ENCODE measurements at places on chromosomes 1 and 21.

GRCh38 chr1:36583980-36584782 is 101.5 kb upstream of the CSF3R start:
- DNase-seq = no peak

- no peak for DNase-seq
Measured at GRCh38 chr1:230156536-230156935, 89.5 kb downstream of the GALNT2 start.

DNA sequence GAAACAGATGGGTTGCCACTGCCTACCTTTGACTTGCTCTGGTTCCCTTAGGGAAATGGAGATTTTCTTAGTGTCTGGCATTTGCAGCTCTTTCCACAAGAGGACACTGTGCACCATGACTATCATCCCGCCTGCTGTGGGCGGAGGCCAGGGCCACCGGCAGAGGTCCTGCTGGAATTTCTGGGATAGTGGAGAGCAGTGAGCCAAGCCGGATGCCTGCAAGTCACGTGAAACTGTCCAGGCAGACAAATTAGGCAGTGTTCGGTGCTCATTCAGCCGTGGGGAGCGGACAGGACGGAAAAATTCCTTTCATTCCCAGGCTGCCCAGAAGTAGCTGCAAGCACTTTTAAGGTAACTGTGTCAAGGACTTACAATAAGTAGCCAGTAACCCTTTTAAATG is 43.4 kb downstream of the IGSF5 start:
- peak; percentile 74 for DNase-seq

DNA sequence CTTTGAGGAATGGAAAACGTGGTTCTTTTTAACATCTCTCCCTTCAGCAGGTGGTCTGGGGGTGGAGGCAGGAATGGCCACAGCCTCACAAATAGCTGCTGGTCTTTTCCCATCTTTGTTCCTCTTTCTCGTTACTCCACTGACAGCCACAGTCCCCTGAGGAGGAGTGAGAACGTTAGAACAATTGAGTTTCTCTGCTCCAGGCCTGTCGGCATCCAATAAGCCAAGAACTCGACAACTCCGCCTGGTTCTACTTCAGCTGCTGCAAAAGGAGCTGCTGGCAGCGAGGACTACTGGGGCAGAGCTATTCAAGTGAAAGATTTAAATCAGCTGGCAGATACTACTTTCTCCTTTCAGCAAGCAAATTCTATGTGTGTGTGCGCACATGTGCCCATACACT is 169.5 kb upstream of the GALNT2 start:
- no peak for DNase-seq

GRCh38 chr1:84206375-84206774 is 62.3 kb downstream of the PRKACB start:
- DNase-seq = no peak

GRCh38 chr1:43147625-43148327 is 24.3 kb downstream of the EBNA1BP2 start:
- DNase-seq = peak; percentile 94

GRCh38 chr21:29145852-29146453 is 15.5 kb downstream of the MAP3K7CL start:
- no peak for DNase-seq

DNA sequence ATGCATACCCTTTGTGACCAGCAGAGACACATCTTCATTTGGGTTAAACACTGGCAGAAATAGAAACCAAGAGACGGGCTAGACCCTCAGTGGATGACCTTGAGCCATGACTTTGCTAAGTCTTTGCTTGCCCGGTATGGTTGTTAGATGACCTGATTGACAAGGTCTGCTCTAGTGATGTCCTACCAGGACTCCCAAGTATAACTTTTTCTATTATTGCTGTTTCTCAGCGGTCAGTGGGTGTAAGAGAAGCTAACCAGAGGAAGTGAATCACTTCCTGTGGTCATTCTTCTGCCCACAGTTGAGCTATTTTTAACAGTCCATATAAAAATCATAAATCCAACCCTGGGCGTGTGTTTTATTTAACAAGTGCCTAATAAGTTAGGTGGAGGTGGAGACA is 126.2 kb upstream of the ETS2 start:
- DNase-seq = no peak

- DNase-seq = peak; percentile 85
Measured at GRCh38 chr1:208834381-208835096, 590.4 kb upstream of the PLXNA2 start.

GRCh38 chr1:5490635-5491034 is 501.6 kb downstream of the NPHP4 start:
- DNase-seq = no peak

- DNase-seq = no peak
Measured at GRCh38 chr1:159090286-159091179, 14.0 kb upstream of the AIM2 start.

DNA sequence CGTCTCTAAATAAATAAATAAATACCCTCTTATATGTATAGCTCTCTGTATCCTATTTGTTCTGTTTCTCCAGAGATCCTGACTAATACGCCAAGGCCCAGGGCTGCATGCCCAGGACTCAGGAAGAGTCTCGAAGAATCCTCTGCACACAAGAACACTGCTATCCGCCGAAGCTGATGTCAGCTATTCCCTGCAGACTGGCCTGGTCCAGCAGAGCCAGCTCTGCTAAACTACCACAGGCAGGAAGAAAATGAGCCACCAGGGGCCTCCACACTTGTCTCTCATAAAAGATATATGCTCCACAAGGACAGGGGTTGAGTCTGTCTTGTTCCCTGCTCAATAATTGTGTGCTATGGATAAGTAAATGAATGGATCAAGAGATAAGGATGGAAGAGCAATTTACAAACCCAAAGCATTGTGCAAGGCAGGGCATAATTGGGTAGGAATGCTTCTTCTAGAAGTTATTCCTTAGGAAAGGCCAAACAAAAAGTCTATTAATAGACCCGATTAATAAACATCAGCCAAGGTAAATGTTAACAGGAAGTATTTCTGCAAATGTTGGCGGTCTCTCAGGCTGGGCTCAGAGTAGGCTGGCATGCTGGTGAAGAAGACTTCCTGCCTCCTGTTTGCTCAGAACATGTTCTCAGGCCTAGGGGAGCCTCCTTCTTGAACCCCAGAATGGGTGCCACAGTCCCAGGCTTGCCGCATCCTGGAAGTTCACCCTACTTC is 26.3 kb upstream of the MAN1C1 start:
- no peak for DNase-seq

DNA sequence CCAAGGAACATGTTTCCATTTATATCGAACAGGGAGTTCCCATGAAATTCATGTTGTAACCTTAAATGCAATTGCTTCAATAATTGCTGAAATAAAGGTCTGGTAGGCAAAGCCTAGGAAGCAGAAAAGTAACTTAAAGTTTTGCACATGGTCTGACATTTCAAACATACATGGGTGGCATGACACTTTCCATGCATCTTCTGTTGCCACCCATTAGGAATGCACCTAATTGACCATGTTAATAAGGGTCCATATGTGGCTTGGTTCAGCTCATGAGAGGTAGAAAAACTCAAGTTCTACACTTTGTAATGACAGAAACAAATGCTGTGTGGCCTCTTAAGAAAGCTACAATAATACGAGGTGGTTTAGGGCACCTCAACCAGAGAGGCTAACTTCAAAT is 72.0 kb upstream of the GORAB start:
- no peak for DNase-seq

DNA sequence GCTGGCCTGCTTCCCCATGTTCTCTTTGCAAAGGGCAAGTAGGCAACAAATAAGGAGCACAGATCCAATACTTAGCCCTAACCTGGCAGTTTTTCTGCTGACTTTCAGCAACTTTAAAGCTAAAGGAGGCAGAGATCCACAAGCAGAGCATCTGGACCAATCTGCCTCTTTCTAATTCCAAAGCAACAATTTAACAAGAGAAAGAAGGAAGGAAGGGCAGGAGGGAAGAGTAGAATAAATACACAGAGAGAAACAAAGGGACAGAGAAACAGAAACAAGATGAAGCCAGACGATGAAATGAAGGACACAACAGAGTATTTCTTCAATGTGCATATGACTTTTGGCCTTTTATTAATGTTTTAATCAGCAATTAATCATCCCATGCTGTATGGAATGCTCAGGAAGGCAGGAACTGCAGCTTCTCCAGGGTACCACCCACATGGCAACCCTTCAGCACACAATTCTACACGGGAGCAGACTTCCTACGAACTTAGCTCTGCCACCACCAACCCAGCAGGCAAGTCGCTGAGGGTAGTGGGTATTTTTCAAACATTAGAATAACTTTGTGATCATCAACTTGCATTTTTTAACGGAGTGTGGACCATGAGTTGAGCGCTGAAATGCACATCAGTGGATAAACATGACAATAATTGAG is 15.3 kb downstream of the CLCC1 start:
- no peak for DNase-seq

DNA sequence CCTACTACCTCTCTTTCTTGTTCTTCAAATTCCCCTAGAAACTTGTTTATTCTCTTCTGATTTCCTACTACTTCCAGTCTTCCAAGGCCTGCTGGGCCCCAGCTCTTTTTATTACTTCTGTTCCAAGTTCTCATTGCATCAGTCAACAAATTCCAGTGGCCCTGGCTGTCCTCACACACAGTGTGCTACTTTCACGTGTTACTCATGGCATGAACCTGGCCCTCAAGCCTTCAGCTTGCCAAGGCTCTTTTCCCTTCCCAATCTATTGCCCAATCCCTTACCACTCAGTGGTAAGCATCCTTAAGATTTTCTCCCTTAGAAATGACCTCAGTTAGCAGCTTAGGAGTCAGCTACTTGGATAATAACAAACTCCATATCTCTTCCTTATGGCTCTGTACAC is 613.5 kb downstream of the LMO4 start:
- no peak for DNase-seq

- no peak for DNase-seq
Measured at GRCh38 chr1:41741244-41741643, 177.5 kb downstream of the HIVEP3 start.

DNA sequence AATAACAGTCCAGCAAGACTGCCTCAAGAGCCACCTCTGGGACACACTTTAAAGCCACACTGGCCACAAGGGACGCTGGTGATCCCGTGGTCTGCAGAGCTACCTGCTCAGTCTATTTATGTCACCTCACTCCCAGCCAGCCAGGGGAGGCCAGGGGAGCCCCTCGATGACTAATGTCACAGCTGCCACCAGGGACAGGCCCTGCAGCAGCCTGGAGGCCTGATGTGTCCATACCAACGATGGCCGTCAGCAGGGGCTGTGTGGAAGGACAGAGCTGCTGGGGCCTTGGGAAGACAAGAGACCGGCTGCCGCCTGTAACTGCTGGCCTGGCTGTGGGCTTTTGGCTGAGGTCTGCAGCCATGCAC is 71.0 kb downstream of the SIK1 start:
- DNase-seq = no peak

DNA sequence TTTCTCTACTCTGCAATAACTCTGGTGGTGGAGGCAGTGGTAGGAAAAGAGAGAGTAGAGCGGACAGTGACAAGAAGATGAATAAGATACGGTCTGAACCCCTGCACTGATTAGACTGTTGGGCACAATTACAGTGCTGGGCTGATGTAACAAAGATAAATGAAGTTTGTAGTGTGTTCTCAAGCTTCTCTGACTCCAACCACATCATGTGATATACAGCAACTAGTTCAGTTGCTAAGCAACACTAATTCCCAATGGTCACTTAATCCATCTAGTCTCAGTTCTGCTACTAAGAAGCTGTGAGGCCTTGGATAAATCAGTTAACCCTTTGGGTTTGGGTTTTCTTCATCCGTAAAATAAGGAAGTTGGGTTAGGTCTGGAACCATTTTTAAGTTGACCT is 17.3 kb downstream of the DDR2 start:
- DNase-seq = no peak

GRCh38 chr1:172946814-172947507 is 103.8 kb downstream of the TNFSF18 start:
- DNase-seq = no peak

All from NCI-H345 (cell line).